Ovary (tissue), 10 donors: ENCODE measurements at places on chromosomes 6 and 20.

DNA sequence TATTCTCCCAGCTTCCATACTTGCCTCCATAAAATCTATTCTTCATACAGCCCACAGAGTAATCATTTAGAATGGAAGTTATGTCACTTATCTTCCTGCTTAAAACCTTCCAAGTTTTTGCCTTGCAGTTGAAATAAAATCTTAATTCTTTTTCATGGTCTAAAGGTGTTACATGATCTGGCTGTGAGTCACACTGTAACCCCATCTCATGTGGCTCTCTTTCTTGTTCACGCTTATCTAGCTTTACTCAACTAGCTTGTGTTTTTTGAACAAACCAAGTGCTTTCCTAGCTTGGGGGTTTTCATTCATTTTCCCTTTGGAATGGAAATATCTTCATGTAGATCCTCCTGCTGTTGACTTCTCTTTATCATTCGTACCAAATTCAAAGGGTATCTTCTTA lies 23.6 kb upstream of the THEMIS start:
- DNase-seq, result no peak

DNA sequence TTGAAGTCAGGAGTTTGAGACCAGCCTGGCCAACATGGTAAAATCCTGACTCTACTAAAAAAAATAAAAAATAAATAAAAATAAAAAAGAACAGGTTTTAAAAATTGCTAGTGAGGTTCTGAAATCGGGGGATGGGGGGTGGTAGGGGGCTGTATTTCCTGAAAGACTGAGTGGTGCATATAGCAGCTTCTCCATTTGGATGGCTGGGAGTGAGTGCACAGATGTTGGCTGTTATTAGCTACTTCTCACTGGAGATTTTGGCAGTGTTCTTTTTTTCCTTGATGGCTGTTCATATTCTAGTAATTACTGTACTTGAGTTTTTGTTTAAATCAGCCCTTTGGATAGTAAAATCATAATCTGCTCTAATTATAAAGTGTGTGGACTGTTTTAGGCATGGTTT lies 79.8 kb downstream of the RTN4IP1 start:
- DNase-seq, result no peak

DNA sequence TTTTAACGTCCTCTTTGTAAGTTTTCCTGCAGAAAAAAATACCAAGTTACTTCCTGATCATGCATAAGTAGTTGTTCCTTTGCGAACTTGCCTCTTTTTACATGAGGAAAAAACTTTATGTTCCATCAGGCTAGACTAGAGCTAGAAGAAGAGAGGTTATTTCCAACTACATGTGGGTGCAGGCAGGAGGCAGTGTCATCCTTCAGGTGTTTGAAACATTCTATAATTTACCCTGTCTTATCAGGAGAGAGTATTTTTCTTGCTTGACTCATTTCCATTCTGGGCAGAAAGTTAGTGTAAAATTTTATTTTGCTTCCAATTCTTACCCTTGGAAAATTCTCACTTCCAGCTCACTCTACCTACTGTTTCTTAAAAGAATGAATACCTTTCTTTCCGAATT lies 28.5 kb upstream of the EPHA7 start:
- no peak for DNase-seq

GRCh38 chr6:23311211-23311610 lies 741.8 kb downstream of the HDGFL1 start:
- DNase-seq, result no peak

DNA sequence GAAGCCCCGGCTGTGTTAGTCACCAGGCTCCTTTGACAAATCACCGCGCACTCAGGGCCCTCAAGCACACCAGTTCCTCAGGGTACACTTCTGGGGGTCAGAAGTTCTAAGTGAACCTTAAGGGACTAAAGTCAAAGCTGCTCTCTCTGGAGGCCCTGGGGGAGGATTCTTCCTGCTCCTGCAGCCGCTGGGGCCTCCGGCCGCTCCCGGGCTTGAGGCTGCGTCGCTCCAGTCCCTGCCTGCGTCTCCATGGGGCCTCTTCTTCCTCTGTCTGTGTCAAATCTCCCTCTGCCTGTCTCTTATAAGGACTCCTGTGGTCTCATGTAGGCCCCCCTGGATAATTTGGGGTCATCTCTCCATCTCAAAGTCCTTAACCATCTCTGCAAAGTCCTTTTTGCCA lies 18.1 kb upstream of the GATA5 start:
- no peak for DNase-seq

GRCh38 chr6:105536961-105537360 lies 134.1 kb upstream of the PREP start:
- DNase-seq, result no peak

GRCh38 chr6:77446249-77446648 lies 17.0 kb downstream of the HTR1B start:
- DNase-seq, result no peak

DNA sequence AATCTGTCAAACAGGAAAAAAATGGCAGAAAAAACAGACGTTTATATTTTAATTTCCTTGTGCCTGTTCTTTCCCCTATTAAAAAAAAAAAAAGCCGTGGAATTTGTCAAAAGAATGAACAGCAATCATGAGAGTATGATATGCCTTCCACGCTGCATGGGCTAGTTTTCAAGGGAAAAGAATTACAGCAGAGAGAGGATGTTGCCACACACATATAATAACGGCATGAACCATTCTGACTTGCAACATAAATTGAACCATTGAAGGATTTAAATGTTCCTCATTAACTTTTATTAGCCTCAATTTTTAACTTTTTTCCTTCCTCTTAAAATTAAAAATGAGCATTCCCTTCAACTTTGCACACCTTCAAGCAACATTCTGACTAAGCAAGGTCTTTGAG lies 301.8 kb downstream of the FOXC1 start:
- DNase-seq, result no peak

DNA sequence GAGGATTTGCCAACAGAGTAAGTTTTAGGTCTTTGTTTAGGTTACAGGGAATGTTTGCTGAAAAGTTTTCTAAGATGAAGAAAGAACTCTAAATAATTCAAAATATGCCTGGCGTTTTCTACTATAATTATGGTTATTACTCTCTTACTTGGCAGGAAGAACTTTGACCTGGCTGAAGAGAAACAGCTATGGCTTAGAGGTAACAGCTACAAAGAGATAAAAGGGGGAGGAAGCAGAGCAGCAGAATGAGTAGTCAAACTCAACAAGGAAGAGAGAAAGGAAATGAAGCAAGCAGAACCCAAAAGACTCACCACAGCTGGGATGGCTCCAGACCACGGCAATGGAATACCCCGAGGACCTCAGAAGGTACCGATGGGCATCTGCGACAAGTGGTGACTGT lies 95.6 kb downstream of the KIF16B start:
- no peak for DNase-seq

DNA sequence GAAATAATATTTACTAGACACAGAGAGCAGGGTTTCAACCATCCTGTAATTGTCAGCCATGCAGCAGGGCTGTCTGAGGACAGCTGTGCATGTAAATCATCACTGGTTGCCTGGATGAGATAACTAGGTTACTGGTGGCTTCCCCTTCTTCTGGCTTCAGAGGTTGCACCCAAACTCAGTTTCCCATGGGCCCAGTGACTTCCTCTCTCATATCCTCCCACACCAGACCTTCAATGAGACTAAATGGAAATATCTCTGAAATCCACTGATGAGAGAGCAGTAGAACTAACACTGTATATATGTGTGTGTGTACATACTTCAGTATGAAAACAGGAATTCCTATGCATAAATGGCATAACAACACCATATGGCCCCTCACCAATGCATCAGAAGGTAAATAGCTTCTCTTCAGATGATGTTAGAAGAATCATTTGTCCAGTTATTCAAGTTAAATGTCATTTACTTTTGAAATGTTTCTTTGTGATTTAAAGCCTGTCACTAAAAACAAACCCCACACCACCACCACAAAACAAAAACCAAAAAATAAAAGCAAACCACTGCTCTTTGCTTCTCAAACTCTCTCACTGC lies 51.0 kb upstream of the IL20RA start:
- DNase-seq, result no peak

GRCh38 chr6:20876036-20876435 lies 341.8 kb downstream of the CDKAL1 start:
- DNase-seq, result no peak

GRCh38 chr20:41139227-41140093 lies 2.1 kb downstream of the PLCG1 start:
- DNase-seq, result no peak

DNA sequence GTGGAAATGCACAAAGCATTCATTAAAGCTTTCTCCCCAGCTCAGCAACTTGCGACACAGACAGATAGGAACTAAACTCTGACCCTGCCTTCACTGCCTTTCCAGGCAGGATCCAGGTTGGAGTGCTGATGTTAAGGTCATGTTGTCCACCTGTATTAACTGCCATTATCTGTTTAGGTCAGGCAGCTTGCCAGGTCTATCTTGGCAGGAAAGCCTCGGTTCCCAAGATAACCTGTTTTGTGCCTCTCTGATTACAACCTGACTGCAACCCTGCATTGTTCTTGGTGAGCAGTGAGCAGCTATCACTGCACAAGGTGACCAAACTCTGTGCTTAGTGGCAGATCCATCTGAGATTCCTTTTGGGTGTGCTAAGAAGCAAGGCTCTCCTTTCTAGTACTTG lies 23.2 kb upstream of the ELOVL2 start:
- no peak for DNase-seq

DNA sequence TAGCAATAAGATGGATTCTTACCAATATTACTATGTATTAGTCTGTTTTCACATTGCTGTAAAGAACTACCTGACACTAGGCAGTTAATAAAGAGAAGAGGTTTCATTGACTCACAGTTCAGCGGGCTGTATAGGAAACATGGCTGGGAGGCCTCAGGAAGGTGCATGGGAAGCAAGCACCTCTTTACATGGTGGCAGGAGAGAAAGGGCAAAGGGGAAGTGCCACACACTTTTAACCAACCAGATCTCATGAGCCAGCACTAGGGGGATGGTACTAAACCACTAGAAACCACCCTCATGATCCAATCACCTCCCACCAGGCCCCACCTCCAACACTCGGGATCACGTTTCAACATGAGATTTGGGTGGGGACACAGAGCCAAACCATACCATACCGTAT lies 40.7 kb upstream of the CCDC167 start:
- DNase-seq, result no peak

DNA sequence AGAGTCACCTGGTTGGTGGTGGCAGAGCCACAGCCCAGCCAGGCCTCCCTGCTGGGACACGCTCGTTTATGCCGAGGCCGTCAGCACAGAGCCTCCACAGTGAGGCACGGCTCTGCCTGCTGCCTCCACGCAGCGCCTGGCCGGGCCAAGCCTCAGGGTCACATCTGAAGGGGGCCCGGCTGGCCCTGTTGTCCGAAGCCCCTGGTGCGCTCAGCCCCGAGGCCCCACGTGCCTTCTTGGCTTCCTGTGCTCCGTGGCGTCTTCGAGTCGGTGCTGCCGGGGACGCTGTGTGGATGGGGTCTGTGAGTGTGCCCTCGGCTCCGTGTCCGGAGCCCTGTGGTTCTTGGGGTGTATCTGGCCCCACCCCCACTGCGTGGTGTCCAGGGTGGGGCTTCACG lies 10.4 kb upstream of the TNFRSF6B start:
- DNase-seq, result no peak
